ENCODE measurements at places on chromosomes 12 and 14. TPM values are rescaled to one million over a fixed set of nuclear protein-coding genes. Genes with fewer than 3 reads are reported as not detected.

DNA sequence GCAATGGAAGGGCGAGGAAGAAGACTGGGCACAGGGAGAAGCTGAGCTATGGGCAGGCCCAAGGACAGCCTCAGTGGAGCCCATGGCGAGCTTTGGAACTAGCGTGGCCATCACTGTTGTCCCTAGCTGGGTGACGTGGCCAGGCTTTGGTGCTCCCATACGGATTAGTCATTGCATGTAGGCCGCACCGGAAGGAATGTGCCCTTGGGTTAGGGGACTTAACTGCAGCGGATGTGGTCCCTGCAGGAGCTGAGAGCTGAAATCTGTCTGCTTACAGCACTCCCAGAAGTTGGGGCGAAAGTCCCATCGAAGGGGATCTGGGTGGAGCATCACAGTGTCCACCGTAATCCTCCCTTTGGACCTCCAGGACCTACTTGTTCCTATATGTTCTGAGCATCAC lies 133.7 kb downstream of the PAPOLA start:
- DNase-seq: peak; percentile 55
- no peaks in the 10 kb centered on the region for H3K4me1 ChIP-seq
- no peak overlapping the region for H3K27ac ChIP-seq
- no peaks in the 10 kb centered on the region for H3K36me3 ChIP-seq
- H3K27me3 ChIP-seq: no peaks in the 10 kb centered on the region
- no peak overlapping the region for H3K4me3 ChIP-seq

DNA sequence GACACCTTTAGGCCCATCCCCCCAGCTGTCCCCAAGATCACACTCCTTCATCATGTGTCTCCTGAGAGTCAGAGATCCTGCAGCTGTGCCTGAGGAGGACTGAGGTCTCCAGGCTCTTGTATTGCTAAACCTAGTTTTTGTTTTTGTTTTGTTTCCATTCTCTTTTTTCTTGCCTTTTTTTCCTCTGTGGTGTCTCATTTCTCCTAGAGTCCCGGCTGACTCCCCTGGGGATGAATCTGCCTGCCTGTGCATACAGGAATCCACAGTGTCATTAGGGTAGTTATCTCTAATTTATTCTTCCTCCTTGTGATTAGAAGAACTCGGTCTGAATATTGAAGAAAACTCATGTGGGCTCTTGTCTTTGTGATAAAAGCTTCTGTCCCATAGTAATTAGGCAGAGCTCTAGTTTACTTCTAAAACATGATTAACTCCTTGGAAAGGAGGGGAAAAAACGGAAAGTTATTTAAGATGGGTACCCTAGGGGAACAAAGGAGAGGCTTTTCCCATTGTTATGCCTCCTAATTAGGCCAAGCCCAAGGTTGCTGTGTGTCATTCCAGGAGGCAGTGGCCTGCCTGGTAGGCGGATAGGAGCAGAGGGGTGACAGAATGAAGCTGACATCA lies 343.2 kb downstream of the ZFP36L1 start:
- H3K36me3 ChIP-seq: no peaks in the 10 kb centered on the region
- no peak overlapping the region for H3K27ac ChIP-seq
- no peak for DNase-seq
- H3K4me3 ChIP-seq: no peak overlapping the region
- H3K27me3 ChIP-seq: no peaks in the 10 kb centered on the region

GRCh38 chr12:94172031-94172430 lies 23.7 kb downstream of the PLXNC1 start:
- no peaks in the 10 kb centered on the region for H3K36me3 ChIP-seq
- no peak for DNase-seq
- H3K27ac ChIP-seq: no peak overlapping the region
- no peaks in the 10 kb centered on the region for H3K27me3 ChIP-seq
- H3K4me1 ChIP-seq: peaks cover 14% of the 10 kb centered on the region
- no peak overlapping the region for H3K4me3 ChIP-seq

DNA sequence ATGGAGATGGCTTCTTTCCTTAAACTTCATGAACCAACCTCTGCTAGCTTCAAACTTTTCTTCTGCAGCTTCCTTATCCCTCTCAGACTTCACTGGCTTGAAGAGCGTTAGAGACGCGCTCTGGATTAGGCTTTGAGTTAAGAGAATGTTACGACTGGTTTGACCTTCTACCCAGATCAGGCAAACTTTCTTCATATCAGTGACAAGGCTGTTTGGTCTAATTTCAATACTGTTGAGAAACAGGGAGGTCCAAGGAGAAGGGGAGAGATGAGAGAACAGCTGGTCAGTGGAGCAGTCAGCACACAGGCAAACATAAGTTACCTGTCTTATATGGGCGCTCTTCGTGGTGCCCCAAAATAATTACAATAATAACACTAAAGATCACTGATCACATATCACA lies 14.9 kb downstream of the SCAF11 start:
- no peak overlapping the region for H3K27ac ChIP-seq
- no peak for DNase-seq
- H3K4me1 ChIP-seq: peaks cover 73% of the 10 kb centered on the region

GRCh38 chr14:66403183-66403582 lies 83.0 kb upstream of the CCDC196 start:
- DNase-seq: no peak
- H3K27me3 ChIP-seq: no peaks in the 10 kb centered on the region
- H3K27ac ChIP-seq: no peak overlapping the region
- no peaks in the 10 kb centered on the region for H3K4me1 ChIP-seq

DNA sequence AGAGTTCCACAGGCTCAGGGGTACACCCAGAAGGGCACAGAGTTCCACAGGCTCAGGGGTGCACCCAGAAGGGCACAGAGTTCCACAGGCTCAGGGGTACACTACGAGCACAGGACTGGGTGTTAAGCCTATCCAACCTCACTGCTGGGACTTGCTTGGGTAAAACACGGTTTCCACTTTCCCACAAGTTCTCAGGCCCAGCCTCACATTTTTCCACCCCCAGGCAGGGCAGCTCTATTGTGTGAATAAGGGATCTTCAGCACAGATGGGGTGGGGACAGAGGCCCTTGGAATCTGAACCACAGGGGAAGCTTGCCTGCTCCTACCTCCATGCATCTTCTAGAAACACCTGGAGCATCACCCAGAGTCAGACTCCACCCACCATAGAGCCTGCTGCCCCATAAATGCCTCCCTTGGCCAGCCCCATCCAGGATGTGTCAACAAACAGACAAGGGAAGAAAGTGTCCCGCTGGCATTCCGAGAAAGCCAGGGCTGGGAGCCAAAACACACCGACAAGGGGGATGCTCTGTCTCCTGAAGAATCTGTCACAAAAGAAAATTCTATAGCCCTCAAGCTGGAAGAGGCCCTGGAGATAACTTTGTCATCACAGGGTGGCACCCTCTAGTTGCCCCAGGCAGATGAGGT lies 4.8 kb downstream of the CRACR2A start:
- peak; percentile 53 for DNase-seq
- H3K27ac ChIP-seq: no peak overlapping the region
- H3K27me3 ChIP-seq: no peaks in the 10 kb centered on the region

DNA sequence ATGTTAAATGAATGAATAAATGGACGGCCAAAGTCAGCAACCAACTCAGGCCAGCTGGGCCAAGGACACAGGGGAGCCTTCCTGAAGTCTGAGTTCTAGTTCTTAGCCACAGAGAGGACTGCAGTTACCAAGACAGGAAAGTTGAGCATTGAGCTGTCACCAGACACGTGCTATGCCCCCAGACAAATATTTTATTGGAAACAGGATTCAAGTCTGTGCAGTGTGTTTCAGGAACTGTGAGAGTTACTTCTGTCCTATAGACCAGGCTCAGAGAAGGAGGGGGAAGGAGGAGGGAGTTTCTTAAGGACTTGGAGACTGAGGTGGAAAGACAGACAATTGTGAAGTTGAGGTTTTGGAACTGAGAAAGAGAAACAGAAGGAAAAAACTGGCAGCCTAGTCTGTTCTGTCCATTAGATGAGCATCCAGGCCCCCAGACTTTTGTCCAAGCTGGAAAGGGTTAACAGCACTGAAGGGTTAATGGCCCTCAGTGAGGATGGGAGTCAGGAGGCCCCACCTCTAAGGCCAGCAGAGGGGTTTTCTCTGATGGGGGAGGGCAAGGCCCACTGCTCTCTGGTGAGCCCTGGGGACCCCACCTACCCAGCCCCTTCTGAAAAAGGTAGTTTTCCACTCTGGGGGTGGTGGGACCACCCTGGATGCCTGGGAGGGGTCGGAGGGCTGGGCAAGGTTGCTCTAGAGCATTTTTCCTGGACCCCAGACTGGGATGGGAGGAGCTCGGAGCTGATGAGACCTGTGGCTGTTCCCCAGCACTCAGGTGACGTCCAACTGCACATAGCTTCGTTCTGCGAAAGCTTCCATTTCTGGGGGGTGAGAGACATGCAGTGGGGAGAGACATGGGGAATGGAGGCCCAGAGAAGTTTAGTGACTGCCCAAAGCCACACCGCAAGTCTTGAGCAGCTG lies 6.9 kb upstream of the CMKLR1 start:
- H3K36me3 ChIP-seq: no peaks in the 10 kb centered on the region
- H3K27me3 ChIP-seq: no peaks in the 10 kb centered on the region
- H3K4me1 ChIP-seq: no peaks in the 10 kb centered on the region
- no peak overlapping the region for H3K27ac ChIP-seq
- no peak overlapping the region for H3K4me3 ChIP-seq
- no peak for DNase-seq

Gene HRK
- not detected for total RNA-seq

DNA sequence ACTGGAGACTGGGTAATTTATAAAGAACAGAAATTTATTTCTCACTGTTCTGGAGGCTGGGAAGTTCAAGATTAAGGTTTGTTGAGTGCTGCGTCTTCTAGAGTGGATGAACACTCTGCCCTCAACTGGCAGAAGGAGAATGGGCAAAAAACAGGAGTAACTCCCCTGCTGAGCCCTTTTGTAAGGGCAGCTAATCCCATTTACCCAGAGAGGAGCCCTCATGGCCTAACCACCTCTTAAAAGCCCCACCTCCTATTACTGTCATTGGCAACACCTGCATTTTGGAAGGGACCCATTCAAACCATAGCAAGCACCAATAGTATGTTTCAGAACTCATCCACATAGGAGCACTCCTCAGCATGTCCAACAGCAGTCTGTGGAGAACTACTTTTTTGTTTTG lies 47.4 kb downstream of the BORCS5 start:
- peaks cover 7% of the 10 kb centered on the region for H3K4me1 ChIP-seq
- H3K27ac ChIP-seq: no peak overlapping the region
- DNase-seq: no peak
- H3K4me3 ChIP-seq: no peak overlapping the region
- no peaks in the 10 kb centered on the region for H3K27me3 ChIP-seq
